ENCODE measurements at places on chromosomes 3 and 15.

DNA sequence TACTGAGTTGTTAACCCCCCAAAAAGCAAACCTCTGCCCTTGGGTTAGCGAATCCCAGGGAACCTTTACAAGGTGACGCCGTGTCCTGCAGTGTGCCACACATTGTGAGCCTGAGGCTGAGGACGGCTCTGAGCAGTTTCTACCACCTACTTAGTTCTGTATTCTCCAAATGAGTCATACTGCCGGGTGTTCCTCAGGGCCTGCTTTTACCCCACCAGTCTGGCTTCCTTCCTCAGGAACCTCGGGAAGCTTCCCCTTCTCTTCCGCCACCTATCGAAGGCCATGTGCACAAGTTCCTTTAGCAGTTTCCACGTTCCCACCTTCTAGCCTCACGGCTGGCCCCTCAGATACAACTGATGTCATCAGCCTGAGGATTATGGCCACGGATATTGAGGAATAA lies 384.0 kb upstream of the TPM1 start:
- DNase-seq, result no peak

DNA sequence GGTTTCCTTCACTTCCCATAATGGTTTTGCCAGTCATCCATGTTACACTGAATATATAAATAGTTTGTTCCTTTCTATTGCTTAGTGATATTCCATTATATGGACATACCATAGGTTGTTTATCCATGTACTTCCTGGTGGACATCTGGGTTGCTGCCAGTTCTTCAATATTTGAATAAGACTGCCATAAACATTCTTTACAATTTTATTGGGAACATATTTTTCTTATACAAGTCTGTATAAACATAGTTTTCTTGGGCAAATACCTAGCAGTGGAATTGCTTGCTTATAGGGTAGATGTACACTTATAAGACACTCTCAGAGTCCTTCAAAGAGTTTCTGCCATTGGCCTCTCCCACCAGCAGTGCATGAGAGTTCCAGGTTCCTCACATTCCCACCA lies 231.4 kb downstream of the OPA1 start:
- DNase-seq, result no peak

DNA sequence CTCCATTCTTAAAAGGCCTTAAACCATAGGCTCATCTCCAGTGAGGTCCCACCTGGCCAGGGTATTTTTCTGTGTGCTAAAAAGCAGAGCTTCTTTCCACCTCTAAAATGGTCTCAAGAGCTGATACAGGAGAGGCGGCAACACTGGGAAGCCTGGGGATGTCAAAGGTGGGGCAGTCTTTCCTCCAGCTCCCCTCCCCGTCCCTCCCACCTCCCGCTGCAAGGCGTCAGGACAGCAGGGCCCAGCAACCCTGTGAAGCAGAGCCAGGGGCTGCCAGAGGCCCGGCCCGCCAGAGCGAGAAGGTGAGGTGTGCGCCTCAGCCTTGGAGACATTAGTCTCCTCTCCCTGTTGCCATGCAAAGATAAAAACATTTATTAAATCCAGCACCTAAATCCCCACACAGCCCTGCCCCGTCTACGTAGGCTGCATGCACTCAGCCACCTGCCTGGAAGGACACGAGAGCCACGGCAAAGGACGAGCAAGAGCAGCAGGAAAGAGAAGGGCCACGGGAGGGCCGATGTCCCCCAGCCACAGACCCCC lies 75.6 kb downstream of the FAM174B start:
- DNase-seq, result no peak

- DNase-seq, result no peak
Observed at GRCh38 chr15:35491999-35492398, 54.0 kb downstream of the DPH6 start.

DNA sequence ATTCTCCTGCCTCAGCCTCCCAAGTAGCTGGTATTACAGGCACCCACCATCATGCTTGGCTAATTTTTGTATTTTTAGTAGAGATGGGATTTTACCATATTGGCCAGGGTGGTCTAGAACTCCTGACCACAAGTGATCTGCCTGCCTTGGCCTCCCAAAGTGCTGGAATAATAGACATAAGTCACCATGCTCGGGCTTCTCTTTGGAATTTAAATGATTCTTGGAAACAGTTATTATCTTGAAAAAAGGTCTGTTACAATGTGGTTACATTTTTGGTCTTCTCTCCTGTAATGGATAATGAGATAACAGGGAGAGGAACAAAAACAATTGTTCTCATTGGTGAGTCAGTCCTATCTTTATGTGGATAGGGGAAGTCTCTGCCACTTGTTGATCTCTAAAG lies 59.8 kb upstream of the AADACL2 start:
- no peak for DNase-seq

DNA sequence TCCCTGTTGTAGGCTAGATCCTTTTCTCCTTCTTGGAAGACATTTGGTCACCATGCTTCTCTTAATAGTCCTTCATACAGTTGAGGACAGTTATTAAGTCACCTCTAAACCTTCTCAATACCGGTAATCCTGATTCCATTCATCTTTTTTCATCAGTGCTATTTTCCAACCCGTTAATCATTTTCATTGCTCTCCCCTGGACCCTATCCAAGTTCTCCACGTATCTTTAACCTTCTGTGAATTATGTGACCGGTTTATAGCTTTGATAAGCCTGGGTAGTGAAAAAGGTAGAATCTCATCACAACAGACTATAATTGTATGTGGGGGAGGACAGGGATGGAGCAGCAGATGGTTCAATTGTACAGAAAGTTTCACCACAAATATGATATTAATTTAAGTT lies 168.5 kb downstream of the MECOM start:
- no peak for DNase-seq

GRCh38 chr3:14124223-14124614 lies 451 bp downstream of the CHCHD4 start:
- peak; percentile 75 for DNase-seq

DNA sequence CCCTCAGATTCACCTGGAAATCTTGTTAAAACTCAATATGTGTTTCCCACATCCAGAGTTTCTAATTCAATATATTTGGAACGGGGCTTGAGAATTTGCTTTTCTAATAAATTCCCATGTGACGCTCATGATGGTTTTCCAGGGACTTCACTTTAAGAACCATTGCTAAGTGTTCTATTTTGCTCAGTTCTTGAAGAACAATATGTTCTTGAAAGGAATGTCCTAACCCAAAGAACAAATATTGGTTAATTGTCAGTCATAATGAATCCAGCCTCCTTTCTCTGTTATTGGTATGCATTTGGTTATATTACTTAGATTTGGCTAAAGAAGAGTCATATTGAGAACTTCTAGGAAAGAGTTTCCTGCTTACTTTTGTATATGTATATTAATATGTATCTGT lies 4.4 kb upstream of the PLSCR2 start:
- DNase-seq, result no peak

- DNase-seq, result no peak
Observed at GRCh38 chr15:82763361-82764116, 42.3 kb downstream of the FSD2 start.

GRCh38 chr15:27260523-27260922 lies 289.5 kb downstream of the GABRG3 start:
- no peak for DNase-seq

GRCh38 chr15:35479423-35479822 lies 66.5 kb downstream of the DPH6 start:
- no peak for DNase-seq

GRCh38 chr15:55742927-55743728 lies at the start of gene PRTG:
PRTG (minus strand) TSS chr15:55743152; CDS start chr15:55742931, 221 bp downstream.
- DNase-seq, result peak; percentile 84

DNA sequence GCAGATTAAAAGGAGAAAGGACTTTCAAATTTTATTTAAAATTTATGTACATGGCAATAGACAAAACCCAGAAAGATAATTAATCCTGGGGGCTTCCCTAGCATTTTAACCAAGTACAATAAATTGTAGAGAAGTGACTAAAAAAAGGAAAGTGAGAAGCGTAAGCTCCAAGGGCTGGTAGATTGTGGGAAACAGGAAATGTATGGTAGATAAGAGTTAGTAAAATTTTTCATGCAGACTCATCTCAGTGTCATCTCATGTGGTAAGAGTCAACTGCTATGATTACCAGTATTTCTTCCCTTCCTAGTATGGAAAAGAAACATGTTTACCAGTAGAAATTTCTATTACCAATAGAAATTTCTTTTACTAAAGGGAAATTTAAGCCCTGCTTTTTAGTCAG lies 464.3 kb upstream of the AGTR1 start:
- DNase-seq, result no peak

DNA sequence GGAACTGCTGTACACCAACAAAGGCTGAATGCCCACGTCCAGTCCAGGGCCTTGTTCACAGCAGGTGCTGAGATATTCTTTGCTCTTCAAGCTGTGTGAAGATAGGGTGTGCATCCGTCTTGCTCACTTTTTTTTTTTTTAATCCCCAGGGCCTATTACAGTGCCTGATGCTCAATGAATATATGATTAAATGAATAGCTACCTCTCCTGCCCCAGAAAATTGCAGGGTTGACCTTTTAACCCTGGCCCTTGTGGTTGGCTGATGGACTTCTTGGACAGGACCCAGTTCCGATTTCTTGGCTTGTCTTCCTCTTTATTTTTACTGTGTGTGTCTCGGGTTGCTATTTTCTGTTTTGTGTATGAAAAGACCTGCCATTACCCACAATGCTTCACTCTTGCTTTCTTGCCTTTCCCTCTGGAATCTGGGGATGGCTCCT lies 2.9 kb upstream of the FYTTD1 start:
- no peak for DNase-seq
